Activated CD8-positive, alpha-beta T cell treated with anti-CD3 and anti-CD28 coated beads, Interleukin-2, amount 10 ng/mL, durations not matched to agents 7 days and 5 days (primary cell): ENCODE measurements at places on chromosomes 5 and 9. TPM values are rescaled to one million over a fixed set of nuclear protein-coding genes. Genes with fewer than 3 reads are reported as not detected.

GRCh38 chr5:158807-159447 is 32.4 kb upstream of the LRRC14B start:
- no peaks in the 10 kb centered on the region for H3K36me3 ChIP-seq
- H3K27me3 ChIP-seq = no peaks in the 10 kb centered on the region
- no peak for DNase-seq
- no peaks in the 10 kb centered on the region for H3K4me1 ChIP-seq
- H3K4me3 ChIP-seq = no peak overlapping the region

DNA sequence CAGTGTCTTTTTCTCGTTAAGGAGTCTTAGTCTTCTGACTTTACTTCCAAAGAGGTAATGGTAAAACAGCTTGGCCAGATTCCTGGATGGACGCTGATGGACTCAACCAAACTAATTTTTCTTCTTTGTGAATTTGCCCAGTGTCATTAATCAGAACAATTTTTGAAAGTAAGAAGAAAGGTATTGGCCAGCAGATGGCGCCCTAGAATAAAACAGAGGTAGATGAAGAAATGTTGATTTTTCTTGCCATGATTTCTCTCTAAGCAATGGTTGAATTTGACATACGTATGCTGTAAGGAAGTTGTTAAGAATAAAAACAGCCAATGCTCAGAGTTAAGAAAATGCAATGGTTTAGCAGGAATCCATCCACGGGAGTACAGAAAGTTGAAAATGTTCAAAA is 500.0 kb downstream of the DIRAS2 start:
- peaks cover 41% of the 10 kb centered on the region for H3K27me3 ChIP-seq
- DNase-seq = peak; percentile 65

GRCh38 chr5:132475497-132475882 is 15.1 kb downstream of the IRF1 start:
- H3K27ac ChIP-seq = peak overlapping the region; percentile 94
- no peaks in the 10 kb centered on the region for H3K27me3 ChIP-seq

- no peak for DNase-seq
- peaks cover 39% of the 10 kb centered on the region for H3K27me3 ChIP-seq
- H3K27ac ChIP-seq = no peak overlapping the region
- H3K4me1 ChIP-seq = no peaks in the 10 kb centered on the region
- H3K4me3 ChIP-seq = no peak overlapping the region
Observed at GRCh38 chr5:56959326-56959725, 7.4 kb upstream of the MIER3 start.

GRCh38 chr9:21778304-21778703 is 24.1 kb upstream of the MTAP start:
- no peak for DNase-seq
- no peak overlapping the region for H3K27ac ChIP-seq
- H3K36me3 ChIP-seq = no peaks in the 10 kb centered on the region
- H3K27me3 ChIP-seq = peaks cover 3% of the 10 kb centered on the region
- H3K4me1 ChIP-seq = peaks cover 4% of the 10 kb centered on the region

- no peaks in the 10 kb centered on the region for H3K27me3 ChIP-seq
- peaks cover 38% of the 10 kb centered on the region for H3K36me3 ChIP-seq
- DNase-seq = no peak
- H3K4me1 ChIP-seq = peaks cover 36% of the 10 kb centered on the region
Observed at GRCh38 chr9:132075853-132076252, 3.8 kb downstream of the MED27 start.

DNA sequence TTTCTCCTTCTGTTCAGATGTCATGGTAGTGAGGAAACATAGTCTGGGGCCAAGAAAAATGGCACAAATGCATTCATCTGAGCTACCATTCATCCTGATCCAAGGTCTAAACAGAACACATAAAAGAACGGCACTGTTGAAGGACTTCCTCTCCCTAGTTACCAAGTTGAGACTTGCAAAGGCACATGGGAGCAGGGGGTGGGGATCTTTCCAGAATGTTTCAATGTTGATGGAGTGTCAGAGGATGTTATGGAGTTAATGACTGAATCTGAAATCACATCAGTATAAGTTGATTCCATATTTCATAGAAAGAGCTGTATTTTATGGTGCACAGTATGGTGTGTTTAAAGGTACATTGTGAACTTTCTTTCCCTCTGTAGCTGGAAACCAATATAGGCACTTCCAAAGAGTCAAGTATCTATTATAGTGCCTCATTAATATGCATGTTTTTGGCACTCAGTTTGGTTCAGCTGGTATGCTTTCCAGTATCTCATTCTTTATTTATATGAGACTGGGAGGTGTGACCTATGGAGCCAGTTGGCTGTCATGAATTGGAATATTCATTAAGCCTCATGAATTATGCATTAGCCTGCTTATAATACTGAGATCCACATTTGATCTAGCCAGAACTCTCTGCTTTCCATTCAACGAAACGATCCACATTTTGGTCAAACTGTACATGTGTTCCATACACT is 603.0 kb downstream of the NR2F1-AS1 start:
- DNase-seq = no peak
- no peak overlapping the region for H3K27ac ChIP-seq

Gene FCN2
- not detected for total RNA-seq

Gene DND1
- total RNA-seq = 3.1 TPM

Gene RNF180
- total RNA-seq = not detected

Gene DBH
- total RNA-seq = not detected

Gene SCGB3A2
- not detected for total RNA-seq

Gene PCDHA9
- not detected for total RNA-seq

Gene CDKN2A
- total RNA-seq = 39.7 TPM

Gene GPR21
- 0.63 TPM for total RNA-seq

Gene FREM1
- not detected for total RNA-seq

Gene PCDHB3
- not detected for total RNA-seq

Gene PRELID2
- total RNA-seq = 1.5 TPM
